ENCODE measurements at places on chromosomes 1 and 21.

DNA sequence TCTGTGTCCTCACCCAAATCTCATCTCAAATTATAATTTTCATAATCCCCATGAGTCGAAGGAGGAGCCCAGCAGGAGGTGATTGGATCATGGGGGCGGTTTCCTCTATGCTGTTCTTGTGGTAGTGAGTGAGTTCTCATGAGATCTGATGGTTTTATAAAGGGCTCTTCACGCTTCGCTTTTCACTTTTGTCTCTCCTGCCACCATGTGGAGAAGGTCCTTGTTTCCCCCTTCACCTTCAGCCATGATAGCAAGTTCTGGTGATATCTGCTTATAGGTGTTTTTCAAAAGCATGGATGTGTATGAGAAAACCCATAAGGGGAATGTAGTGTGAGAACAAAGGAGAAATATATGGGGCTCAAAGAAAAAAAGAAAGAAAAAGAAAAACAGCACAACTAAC lies 405.9 kb upstream of the RGS18 start:
- no peak for DNase-seq

DNA sequence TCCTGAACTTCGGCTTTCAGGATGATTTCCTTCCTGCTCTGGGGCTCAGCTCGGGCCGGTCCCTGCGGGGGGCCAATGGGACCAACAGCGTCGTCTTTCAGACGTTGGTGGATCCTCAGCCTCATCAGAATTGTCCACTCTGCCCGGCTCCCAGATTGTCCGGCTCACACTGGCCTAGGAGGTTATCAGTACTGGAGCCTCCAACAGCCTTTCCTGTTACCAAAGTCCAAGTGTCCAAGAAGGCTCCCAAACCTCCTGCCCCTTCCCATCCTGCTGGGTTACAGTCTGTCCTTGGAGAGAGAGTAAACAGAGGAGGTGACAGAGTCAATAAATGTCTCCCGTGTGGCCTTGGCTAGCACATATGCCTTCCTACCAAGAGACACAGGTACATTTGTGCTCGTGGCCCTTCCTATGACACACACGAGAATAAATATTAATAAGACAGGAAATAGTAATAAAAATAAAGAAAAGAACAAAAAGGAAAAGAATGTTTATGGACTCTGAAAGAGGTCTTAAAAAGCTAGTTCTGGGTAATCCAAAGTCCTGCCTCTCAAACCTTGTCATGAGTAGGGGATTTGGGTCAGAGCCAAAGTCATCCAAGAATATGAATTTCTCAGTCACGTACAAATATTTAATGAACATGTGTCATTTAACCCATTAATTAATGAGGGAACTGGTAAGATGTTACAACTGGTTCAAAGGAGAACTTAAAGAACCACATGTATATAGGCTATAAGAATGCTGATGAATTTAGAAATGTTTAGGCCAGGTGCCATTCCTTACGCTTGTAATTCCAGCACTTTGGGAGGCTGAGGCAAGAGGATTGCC lies 80.8 kb upstream of the SLC2A1 start:
- no peak for DNase-seq

DNA sequence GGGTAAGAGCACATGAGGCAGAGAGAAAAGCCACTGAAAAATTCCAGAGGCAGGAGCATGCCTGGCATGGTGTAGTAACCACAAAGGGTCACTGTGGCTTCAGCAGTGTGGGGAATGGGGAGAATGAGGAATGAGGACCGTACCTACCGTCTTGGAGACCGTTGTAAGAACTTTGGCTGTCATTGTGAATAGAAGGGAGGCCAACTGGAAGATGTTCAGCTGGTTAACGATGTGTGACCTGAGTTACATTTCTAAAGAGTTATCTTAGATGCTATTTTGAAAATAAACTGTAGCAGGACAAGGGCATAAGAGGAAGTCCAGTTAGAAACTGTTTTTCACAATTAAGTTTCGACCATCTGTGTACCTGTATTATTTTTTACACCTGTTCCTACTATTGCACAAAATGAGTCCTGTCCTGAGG lies 365.5 kb upstream of the SGIP1 start:
- DNase-seq = peak; percentile 5

DNA sequence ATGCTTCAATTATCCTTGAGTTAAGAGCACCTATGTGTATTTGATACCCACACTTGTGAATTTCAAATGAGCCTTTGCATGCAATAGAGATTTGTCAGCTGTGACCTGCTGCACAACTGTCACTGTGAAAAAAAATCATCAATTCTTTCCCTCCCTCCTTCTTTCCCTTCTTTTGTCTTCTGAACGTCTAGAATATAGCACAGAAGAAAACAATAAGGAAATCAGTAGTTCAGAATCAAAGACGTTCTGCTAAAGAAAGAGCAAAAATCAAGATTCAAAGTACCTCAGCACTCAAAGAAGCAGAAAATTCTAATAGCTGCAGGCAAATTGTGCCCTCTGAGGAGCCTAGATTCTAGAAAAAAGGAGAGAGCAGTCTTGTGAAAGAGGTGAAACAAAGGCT lies 1.7 kb upstream of the FMN2 start:
- no peak for DNase-seq

DNA sequence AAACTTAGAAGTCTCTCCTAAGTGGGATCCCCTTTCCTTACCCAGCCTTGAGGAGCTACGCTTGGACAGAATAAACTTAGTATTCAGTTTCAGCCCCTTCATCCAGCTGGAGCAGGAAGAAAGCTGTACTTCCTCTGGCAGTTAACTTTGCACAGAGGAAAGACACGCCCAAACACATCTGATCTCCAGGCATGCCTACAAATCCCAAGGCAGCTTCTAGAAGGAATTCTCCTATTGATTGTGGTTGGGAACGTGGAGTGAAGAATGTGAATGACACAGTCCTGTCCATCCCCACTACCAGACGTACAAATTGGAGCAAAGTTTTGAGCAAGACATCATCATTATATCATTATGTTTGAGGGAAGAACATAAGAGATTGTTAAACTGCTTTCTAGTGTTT lies 6.6 kb upstream of the AK4 start:
- DNase-seq = no peak

DNA sequence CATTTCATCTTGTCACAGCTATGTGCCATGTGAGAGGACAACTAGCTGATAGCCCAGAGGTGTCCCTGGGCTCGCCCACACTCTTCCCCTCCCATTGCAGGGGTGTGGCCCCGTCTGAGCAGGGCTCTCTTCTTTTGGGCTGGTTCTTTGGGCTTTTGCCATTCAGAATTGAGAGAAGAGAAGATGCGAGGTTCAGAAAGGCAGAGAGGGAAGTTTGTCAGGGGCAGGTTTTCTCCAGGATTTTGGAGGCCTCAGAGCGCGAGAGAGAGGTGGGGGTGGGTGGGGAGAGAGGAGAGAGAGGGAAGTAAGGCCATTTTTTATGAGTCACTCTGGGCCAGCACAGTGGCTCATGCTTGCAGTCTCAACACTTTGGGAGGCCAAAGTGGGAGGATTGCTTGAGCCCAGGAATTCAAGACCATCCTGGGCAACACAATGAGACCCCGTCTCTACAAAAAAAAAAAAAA lies 5.2 kb downstream of the IFI6 start:
- no peak for DNase-seq

DNA sequence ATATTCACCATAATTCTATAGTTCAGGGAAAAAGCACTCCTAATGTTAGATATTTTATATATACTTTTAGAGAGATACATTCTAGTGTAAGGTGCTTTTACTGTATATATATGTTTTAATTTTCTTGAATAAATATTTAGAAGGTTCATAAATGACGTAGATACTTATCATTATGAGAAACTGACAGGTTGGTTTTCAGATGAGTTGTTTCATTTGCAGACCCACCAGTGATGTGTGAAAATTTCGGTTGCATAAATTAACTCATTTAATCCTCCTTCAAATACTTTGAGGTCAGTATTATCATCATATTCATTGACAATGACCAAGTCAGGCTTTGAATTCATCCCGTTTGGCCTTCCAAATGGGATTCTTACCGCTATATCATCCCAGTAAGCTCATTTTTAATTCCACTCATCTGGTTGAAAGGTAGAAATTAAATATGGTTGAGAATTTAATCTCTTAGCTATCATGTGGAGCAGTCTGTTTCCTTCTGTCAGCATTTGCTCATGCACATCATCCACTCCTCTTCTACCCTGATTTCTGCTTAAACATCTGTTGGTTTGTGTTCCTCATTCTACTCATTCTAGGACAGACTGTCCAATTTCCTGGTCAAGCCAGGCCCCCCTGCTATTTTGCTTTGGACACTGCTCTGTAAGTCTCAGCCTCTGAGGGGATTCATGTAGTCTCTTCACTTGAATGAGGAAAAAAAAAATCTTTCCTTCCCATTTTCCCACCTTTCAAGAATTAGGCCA lies 1156.6 kb downstream of the PLA2G4A start:
- DNase-seq = no peak

GRCh38 chr1:200311256-200311655 lies 98.6 kb downstream of the ZNF281 start:
- no peak for DNase-seq

- DNase-seq = no peak
These were observed 1596.9 kb downstream of the PLA2G4A start for GRCh38 chr1:188425687-188426086.

GRCh38 chr1:201143726-201144635 lies 10.3 kb downstream of the TMEM9 start:
- no peak for DNase-seq

GRCh38 chr1:53603431-53603830 lies 135.5 kb downstream of the GLIS1 start:
- DNase-seq = no peak

GRCh38 chr1:237258871-237259270 lies 216.9 kb downstream of the RYR2 start:
- no peak for DNase-seq

GRCh38 chr21:30434033-30434631 lies 4.1 kb downstream of the KRTAP13-4 start:
- peak; percentile 47 for DNase-seq

DNA sequence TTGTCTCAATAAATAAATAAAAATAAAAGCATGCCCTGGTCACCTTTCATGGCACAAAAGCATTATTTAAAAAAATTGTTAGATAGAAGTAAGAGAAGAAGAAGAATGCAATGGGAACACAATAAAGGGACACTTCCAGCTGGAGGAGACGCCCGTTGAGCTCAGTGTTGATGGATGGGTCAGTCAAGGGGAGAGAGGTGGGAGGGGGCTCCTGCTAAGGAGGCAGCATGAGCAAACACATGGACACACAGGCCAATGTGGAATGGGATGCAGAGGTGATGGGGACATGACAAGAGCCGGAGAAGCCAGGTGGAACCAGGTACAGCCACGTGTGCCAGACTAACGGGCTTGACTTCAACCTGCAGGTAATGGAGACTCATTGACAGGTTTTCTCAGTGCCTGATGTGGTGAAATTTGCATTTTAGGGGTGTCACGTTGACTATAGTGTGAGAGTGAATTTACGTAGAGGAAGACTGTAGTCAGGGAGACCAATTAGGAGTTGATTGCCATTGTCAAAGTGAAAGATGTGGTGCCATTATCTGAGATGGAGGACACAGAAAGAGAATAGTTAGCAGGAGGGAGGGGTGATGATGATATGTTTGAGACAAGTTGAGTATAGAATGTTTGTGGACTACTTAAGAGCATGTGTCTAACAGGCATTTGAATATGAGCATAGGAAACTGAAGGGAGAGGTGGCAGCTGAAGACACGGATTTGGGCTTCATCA lies 48.7 kb upstream of the ATP2B4 start:
- DNase-seq = no peak

DNA sequence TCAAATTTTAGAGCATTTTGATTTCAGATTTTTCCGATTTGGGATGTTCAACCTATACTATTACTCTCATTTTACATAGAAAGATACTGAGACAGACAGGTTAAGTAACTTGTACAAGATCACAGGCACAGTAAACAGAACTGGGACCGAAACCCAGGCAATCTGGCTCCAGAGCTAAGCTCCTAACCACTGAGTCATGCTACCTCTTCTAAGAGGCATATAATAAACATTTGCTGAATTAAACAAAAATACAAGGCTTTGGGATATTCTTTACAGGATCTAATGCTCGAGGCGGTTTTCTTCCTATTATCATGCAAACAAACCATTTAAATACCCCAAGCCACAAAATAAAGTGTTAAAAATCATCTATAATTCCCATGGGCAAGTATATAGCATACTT lies 50.3 kb downstream of the MCOLN2 start:
- no peak for DNase-seq

DNA sequence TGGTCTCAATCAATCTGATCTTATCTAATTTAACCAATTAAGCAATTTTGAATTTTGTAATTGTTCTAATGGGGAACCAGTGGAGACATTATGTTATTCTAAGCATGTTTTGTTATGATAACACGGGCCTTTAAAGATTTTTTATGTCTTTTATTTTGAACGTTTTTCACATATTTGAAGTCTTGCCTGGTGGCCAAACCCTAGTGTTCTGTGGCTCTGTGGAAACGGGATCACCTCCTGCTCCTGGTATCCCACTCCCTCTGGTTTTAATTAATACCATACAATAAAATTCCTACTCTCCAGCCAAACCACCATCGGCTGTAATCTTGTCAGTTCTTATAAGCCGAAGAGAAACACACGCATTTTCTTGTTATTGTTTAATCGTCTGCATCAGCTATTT lies 22.9 kb upstream of the LMO4 start:
- DNase-seq = no peak

DNA sequence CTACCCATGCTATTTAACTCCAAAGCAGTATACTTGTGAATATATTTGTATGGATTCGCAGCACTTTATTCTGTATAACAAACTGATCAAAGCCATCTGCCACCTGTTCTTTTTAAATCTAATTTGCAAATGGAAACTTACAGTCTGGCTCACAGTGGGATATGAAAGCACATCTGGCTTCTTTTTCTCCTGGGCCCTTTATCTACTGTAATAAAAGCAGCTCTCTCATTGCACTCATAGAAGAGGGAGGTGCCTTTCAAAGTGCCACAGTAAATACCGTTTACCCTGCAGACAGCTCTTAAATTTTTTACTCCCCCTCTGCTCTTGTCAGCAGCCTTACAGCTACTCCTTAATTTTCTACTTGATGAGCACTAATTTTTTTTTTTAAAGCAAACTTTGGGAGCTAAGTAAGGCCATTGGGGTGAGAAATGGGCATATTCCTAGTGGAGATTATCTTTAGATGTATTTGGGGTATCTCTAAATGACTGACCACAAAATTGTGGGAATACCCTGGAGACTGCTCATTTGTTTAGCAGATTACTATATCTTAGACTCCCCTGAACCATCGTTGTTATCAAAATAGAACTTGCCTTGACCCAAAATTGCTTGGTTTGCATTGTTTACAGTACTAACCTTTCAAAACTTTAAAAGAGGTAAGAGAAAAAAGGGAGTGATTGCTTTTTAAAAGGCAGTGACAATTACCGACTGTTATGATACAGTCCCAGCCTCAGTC lies 110.1 kb downstream of the VPS13D start:
- DNase-seq = no peak

- no peak for DNase-seq
These were observed 300.3 kb downstream of the DSCAM start for GRCh38 chr21:40546647-40547046.

DNA sequence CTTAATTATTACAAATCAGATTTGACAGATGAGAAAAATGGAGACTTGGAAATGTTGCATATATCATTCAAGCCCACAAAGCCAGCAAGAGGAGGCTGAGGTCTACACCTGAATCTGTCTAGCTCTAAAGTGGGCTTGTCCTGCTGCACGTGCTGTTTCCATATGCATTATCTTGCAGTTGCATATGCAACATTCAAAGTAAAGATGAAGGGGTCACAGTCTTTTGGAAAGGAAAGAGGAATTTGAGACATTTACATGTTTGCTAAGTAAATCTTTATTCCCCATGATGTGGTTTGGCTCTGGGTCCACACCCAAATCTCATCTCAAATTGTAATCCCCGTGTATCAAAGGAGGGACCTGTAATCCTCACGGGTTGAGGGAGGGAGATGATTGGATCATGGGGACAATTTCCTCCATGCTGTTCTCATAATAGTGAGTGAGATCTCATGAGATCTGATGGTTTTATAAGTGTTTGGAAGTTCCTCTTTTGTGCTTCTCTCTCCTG lies 98.3 kb downstream of the BACH1 start:
- no peak for DNase-seq
